Common myeloid progenitor, CD34-positive (primary cell): ENCODE measurements at places on chromosomes 5 and 9.

- DNase-seq: no peak
Observed at GRCh38 chr5:180974612-180975315, 13.9 kb upstream of the BTNL3 start.

DNA sequence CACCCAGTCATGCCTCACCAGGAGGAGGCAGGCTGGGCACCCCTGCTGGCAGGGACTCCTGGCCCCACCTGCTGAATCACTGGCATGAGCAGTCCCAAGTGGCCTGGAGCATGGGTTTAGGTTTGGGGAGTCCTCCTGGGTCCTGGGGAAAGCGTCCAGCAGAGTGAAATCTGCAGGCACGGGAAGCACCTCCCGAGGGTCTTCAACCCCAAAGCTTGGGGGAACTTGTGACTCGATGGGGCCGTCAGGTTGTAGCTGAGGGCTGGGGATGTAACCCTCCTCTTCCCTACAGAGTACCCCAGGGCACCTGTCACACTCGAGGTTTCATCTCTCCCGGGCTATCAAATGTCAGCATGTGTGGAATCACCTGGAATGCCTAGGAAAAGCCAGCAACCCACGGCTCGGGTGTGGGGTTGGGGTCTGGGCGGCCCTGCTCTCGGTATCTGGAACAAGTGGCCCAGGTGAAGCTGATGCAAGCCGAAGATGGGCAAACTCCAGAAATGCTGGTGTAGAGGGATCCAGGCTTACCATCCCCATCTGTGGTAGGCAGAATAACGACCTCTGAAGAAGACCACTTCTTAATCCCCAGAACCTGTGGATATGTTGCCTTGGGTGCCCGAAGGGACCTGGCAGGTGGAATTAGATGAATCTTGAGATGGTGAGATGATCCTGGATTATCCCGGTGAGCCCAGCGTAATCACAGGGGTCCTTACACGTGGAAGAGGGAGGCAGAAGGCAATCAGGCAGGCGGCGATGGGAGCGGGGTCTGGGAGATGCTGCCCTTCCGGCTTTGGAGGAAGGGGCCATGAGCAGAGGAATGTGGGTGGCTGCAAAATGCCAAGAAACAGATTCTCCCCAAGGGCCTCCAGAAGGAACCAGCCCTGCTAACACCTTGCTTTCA lies 6.1 kb upstream of the RASGEF1C start:
- DNase-seq: no peak

DNA sequence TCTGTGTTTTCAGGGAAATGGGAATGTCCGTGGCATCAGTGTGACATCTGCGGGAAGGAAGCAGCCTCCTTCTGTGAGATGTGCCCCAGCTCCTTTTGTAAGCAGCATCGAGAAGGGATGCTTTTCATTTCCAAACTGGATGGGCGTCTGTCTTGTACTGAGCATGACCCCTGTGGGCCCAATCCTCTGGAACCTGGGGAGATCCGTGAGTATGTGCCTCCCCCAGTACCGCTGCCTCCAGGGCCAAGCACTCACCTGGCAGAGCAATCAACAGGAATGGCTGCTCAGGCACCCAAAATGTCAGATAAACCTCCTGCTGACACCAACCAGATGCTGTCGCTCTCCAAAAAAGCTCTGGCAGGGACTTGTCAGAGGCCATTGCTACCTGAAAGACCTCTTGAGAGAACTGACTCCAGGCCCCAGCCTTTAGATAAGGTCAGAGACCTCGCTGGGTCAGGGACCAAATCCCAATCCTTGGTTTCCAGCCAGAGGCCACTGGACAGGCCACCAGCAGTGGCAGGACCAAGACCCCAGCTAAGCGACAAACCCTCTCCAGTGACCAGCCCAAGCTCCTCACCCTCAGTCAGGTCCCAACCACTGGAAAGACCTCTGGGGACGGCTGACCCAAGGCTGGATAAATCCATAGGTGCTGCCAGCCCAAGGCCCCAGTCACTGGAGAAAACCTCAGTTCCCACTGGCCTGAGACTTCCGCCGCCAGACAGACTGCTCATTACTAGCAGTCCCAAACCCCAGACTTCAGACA lies 9.5 kb downstream of the RAB24 start:
- no peak for DNase-seq

- DNase-seq: no peak
Observed at GRCh38 chr9:127263237-127263636, 1.3 kb upstream of the GARNL3 start.

DNA sequence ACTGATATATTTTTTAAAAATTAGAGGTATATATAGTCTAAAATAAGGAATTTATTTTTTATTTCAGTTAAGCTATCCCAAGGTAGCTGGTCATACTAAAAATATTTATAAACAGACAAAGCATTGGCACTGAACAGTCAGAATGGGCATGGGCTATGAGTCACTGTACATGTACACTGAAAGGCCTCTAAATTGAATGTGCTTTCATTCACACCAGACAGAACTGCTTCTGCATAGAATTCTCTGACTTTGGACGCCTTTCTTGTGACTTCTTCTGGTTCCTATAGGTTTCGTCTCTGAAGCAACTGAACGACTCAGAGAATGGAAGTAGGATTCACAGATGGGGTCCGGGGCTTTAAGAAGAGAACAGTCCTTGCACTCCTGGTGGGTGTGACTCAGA lies 394.8 kb upstream of the MEF2C start:
- DNase-seq: no peak

DNA sequence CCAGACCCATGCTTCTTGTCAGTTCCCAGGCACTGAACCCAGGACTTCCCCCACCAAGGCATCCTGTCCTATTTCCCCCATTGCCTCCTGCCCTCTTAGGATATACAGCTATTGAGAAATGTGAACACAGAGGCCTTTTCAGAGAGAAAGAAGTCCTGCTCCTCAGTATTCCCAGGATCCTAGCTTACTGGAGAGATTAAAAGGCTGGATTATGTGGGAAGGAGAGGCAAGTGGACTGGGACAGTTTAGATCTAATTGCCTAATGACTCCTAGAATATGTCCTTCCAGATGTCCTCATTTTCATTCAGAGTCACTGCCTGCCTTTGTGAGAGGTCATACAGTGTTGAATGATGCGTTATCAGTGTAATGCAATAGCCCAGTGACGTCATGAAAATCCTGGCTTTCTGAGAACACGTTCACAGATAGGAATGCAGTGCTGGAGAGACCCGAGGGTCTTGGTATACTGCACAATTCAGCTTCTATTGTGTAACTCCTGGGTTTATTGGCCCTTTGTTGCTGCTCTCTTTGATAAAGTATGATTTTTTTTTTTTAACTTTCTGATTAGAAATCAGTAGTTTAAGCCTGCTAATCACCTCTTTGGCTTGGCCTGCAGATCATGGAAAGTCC lies 26.2 kb downstream of the WWC1 start:
- DNase-seq: no peak

- no peak for DNase-seq
Observed at GRCh38 chr5:133667217-133667616, 54.9 kb upstream of the FSTL4 start.

DNA sequence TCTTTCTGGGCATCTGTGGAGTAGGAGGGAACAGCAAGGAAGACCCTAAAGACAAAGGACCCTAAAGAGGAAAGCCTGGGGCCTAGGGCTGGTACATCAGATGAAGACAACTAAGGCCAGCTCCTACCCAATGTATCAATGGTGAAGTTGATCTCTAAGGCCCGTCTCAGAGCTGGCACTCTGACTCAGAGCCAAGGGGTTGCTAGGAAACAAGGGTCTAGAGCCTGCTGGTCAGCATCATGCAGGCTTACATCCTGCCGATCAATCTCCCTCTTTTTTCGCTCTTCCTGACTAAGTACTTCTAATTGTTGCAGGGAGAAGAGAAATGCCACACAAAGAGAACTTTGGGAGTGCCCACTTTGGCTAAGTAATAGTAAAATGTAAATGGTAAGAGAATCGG lies 26.2 kb downstream of the TRIM32 start:
- no peak for DNase-seq
